CD4-positive, alpha-beta T cell treated with Interleukin-15 for 4 hours (primary cell): ENCODE measurements at places on chromosomes 1 and 21.

- no peak for DNase-seq
Observed at GRCh38 chr1:207519505-207520399, 23.8 kb downstream of the CR1 start.

DNA sequence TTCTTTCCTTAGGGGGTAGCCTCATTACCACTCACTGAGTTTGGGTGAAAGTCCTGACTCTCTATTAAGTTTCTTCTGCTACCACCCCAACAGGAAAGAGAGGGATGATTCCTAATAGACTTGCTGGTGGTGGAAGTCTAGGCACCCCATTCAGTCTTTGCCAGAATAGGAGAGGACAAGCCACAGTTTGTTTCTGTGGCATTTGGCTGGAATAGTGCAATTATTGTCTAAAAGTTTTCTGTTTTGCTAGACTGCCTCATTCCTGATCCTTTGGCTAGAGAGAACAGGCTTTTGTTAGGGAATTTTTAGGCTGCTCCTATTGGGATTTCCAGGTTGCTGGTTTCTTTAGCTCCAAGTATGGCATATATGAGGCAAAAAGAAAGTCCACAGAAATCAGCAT is 9.9 kb upstream of the HJV start:
- DNase-seq: no peak

DNA sequence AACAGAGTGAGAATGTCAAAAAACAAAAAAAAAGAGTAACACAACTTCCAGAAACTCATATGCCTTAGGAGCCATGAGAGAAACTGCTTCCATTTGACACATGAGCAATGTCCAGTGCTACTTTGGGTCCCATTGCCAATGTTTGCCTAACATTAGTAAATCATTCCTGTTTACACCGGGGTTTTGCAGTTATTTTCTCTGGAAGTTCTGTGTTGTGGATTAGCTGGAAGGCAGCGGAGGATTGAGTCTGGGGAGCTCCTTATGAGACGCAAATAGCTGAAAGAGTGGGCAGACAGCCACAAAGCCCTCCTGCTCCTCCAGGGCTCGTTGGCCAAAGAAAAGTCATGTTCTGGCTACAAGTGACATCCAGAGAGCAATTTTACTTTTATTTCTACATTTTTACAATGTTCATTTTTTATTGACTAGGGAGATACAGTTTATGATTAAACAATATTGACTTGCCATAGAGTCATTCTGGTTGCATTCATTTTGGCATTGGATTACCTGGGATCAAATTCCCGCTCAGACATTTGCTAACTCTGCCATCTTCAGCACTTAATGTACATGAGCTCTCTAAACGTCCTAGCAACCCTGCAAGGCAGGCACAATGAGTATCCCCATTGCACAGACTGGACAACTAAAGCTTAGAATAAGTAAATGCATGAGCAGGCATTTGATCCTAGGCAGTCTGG is 66.4 kb upstream of the GALNT2 start:
- no peak for DNase-seq

GRCh38 chr1:72891976-72892375 is 609.6 kb upstream of the NEGR1 start:
- DNase-seq: no peak

DNA sequence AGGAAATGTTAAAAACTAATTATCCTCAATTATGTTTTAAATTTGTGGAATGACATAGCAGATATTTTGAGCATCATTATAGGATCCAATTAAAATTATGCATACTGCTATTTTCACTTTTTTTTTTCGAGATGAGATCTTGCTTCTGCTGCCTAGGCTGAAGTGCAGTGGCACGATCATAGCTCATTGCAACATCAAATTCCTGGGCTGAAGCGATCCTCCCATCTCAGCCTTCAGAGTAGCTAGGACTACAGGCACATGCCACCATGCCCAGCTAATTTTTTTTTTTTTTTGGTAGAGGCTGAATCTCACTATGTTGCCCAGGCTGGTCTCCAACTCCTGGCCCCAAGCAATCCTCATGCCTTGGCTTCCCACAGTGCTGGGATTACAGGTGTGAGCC is 11.3 kb upstream of the SLC1A7 start:
- DNase-seq: no peak

DNA sequence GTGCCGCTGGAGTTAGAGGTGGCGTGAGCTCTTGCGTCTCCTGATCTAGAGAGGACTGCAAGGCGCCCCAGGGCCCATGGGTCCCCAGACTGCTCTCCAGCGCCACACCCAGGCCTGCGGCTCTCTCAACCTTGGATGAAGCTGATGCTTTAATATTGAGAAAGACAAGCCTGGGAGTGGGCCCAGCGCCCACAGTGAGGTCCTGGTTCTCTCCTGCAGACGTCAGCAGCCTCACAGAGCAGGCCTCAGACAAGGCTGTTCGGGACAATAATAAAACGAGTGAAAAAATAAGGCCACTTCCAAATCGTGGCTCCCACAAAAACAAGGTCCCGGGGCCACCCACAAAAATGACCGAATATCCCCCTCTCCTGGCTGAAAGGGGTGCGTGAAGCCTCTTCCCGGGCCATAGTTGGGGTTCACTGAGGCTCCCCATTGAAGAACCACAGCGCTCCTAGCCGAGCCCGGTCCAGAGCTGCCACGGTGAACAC is 6.0 kb upstream of the DNMT3L start:
- DNase-seq: peak; percentile 14

DNA sequence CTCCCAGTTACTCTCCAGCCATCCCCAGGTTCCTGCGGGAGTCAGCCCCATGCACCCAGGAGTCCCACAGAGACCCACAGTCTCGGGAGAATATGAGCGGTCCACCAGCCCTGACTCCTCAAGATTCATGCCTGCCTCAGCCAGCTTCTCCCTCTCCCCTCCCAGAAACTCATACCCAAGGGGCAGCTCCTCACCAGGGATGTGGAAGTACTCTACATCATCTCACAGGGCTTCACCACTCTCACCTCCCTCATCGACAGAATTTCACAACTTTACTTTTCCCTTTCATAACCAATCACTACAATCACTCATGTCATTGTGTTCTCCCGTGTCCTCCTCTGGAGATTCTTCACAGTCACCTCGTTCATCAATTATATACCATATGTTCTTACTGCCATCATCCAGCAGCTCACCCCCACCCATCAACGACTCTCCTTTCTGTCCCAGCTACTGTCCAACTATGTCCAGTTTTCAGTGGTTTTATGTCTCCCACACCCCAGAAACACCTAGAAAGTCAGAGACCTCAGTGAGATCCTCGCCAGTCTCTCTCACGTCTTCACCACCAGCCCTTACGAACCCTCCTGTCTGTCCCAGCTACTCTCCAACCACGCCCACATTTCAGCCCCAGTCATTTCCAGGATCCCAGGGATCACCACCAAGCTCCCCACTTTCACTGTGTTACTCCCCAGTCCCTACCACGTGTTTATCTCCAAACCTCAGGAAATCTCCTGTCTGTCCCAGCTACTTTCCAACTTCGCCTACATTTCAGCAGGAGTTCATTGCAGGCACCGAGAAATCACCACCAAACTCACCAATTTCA is 1530.1 kb upstream of the TPTE start:
- DNase-seq: no peak

DNA sequence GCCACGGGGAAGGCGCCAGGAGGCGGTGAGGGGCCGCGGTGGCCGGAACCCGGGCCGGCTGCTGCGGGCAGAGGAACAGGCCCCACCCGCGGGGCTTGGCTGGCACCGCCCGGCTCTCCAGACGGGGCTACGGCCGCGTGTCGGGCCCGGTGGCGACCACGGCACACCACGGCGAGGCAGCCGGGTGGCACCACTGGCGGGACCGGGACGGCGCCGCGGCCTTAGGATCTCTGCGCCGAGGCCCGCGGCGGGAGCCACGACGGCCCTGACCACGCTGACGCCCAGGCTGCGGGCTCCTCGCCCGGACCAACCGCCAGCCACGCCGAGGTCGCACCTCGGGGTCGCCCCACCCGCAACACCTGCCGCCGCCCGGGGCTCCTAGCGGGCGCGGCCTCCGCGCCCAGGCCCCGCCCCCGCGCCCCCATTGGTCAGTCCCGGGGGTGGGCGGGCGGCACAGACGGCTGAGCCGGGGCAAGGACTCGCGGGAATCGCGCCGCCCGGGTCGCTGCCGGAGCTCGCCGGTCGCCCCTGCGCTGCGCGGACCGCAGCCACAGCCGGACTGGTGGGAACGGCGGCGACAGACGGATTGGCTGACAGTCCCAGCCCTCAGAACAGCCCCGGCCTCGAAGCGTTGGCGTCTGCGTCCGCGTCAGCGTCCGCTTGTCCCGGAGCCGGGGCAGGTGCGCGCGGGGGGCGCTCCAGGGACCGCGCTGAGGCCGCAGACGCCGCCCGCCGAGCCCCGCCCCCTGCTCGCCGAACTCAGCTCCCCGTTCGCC is at the start of gene BMP8A:
TSS of gene BMP8A (plus strand) at position 491 of the 776 bp plus-strand sequence. CDS start 356 bp downstream, outside the sequence.
- peak; percentile 70 for DNase-seq

DNA sequence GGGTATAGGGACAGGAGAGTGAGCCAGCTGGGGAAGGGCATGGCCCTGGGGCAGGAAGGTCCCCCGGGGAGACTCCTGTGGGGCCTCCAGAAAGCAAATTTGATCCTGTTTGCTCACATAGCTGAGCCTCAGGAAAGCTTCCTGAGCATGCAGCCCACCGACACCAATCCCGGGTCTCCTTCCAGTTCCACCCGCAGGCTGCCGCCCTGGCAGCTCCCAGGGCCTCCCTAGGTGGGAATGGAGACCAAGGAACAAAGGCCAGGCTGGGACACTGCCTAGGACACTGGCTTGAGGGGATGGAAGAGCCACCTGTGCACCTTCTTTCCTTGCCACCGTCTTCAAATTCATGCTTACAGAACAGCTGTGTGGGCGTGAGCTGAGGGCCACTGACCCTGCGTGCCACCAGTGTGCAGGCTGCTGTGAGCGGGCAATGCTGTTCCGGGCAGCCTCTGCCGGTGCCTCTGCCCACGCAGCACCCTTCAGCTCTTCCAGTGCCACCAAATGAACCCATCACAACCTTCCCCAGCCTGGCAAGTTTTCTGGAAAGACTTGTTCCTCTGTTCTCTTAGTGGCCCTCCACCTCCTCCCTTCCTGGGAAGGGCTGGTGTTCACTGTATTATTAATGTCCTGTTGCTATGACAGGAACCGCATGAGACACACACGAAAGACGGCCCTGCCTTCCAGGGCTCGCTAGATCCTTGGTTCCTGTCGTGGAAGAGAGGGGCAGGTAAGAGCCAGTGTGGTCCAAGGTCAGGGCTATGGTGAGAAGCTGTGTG is 53.6 kb downstream of the ACBD3 start:
- DNase-seq: no peak

DNA sequence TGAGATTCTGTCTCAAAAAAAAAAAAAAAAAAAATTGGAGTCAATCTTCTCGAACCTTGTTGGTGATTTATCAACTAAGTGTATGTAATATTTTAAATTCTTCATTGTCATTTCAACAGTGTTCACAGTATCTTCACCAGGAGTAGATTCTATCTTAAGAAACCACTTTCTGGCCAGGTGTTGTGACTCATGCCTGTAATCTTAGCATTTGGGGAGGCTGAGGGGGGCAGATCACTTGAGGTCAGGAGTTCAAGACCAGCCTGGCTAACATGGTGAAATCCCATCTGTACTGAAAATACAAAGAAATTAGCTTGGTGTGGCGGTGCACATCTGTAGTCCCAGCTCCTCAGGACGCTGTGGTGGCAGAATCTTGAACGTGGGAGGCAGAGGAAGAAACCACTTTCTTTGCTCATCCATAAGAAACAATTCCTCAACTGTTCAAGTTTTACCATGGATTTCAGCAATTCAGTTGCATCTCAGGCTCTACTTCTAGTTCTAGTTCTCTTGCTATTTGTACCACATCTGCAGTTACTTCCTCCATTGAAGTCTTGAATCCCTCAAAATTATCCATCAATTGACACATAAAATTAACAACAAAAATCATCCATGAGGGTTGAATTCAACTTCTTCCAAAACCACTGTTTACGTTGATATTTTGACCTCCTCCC is 30.4 kb upstream of the EYA3 start:
- no peak for DNase-seq

DNA sequence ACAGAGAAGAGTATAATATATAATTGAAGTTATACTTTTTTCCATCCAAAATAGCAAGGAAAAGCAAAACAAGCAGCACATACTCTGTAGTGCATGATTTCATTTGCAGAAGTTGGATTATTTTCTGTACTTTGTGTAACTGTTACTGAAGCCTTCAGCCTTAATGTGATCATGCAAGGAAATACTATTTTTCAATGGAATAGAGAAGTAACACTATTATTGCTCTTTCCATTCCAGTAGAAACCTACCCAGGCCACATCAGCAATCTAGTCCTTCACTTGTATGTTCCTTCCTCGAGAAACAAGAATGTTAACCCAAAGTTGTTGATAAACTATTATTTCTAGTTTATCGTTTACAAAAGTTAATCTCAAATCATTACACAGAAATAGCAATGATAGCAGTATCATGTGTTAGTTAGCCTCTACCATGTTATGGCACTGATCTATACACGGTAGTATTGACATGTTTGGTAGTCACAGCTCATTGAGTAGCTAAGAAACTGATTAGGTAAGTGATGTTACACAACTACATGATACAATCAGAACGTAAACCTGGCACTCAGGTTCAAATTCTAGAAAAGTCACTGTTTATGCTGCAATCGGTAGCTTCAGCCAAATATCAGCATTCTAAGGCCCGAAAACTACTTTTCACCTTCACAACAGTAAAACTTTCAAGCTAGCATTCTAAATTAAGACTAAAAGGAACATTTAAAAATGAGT is 37.6 kb upstream of the CHRM3 start:
- no peak for DNase-seq

- no peak for DNase-seq
Observed at GRCh38 chr1:66013371-66013770, 220.7 kb downstream of the PDE4B start.

- no peak for DNase-seq
Observed at GRCh38 chr21:16072221-16072620, 342.4 kb downstream of the USP25 start.

- DNase-seq: no peak
Observed at GRCh38 chr1:212967801-212968200, 17.5 kb downstream of the VASH2 start.

DNA sequence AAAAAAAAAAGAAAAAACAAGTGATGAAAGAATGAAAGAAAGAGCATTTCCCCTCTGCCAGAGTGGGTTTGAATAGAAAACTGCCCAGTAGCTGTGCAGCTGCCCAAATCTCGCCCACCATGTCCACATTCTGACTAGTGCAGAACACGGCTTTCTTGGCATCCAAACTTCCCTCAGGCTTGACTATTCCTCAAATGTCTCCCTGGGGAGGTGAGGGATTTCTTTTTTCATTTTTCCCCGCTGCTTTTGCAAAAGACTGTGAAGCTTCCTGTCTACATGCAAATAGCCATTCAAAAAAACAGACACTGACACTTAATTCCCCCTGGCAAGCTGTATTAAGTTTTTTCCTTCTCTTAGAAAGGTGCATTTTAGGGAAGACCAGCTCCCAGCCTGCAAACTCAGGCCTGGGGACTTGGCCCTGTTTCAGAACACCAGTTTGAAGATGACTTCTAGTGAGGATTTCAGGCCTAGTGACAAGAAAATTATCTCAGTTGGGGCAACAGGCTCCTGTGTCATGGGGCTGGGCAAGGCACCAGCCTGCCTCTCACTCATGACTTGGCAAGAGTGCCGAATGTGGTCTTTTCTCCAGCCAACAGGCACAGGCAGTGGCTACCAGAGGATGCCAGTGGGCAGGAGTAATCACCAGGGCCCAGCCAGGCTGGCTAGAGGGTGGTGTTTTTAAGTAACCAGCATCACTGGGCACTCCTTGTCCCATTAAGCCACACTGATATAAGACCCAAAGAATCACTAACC is 178.1 kb upstream of the NFIA start:
- no peak for DNase-seq
